ENCODE measurements at places on chromosomes 2 and 18. TPM values are rescaled to one million over a fixed set of nuclear protein-coding genes. Genes with fewer than 3 reads are reported as not detected.

DNA sequence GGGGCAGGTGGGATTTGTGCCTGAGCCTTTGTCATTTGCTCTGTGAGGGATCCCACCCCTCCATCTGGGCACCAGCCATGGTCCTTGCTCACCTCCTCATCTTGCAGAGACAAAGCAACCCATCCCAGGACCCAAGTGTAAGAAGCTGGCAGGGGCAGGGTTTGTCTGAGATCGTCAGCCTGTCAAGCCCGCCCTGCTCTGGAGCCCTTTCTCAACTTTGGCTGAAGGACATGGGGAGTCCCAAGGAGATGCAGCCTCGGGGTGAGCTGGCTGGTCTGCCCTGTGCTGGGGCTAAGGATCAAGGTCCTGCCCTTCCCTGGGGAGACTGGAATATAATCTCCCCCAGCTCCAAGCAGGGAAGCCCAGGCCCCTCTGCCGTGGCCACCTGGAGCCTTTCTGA lies 86.0 kb downstream of the CAPN13 start:
- DNase-seq: no peak

GRCh38 chr2:165122521-165122920 lies 81.3 kb downstream of the SCN3A start:
- DNase-seq: peak; percentile 25

GRCh38 chr2:207584952-207585351 lies 40.2 kb downstream of the METTL21A start:
- no peak for DNase-seq

DNA sequence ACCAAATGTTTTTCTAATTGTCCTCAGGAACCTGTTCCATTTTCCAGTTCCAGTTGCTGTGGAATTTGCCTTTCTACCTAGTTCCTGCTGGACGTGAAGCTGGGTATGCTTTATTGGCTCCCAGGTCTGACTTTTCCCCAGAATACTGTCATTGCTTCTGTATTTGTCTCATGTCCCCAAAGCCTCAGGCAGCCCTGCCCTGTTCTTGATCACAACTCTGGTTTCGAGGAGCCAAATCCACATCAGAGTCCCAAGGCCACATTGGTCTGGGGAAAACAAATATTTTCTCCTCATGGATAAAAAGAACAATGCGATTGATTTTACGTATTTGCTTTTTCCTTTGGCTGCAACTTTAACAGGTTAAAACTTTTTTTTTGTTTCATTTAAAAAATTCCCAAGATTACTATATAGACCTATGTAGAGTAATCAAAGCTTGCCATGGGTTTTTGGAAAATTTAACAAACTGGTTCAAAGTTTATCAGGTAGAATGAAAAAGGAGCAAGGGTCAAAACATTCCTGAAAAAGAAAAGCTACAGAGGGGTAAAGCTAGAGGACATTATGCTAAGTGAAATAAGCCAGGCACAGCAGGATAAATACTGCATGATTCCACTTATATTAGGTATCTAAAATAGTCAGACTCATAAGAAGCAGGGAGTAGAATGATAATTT lies 85.2 kb downstream of the MDH1 start:
- DNase-seq: no peak

GRCh38 chr2:146317959-146318358 lies 1526.9 kb upstream of the ACVR2A start:
- no peak for DNase-seq

Gene EFHD1
- 4.2 TPM for total RNA-seq

- peak; percentile 29 for DNase-seq
These were observed at the start of gene ANKRD53 for GRCh38 chr2:70978341-70979179. Gene ANKRD53, plus strand, starts transcription at chr2:70978630. Its CDS starts 16 bp downstream, at chr2:70978646.

GRCh38 chr2:169108099-169108884 lies 38.9 kb downstream of the DHRS9 start:
- DNase-seq: no peak

Gene MALL
- total RNA-seq: 1.5 TPM

GRCh38 chr2:108833219-108833618 lies 46.6 kb downstream of the CCDC138 start:
- DNase-seq: no peak

- no peak for DNase-seq
These were observed 2.8 kb downstream of the PHLPP1 start for GRCh38 chr18:62717925-62718800.

Gene GKN2
- total RNA-seq: not detected

Gene MC5R
- not detected for total RNA-seq

DNA sequence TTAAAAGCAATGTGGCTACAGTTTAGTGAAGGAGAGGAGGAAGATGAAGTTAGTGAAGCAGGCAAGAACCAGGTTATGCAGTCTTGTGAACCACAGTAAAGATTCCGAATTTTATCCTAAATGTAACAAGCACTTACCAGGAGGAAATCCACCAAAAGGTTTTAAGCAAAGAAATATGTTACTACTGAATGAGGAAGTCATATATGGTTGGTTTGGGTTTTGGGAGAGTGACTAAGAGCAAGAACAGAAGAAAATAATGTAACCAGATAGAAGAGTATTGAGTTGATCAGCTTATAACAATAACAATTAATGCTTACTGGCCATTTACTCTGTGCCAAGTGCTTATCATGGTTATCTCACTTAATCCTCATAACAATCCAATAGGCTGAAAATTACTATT lies 1.9 kb downstream of the USP37 start:
- no peak for DNase-seq

GRCh38 chr18:9861933-9862332 lies 23.8 kb upstream of the TXNDC2 start:
- DNase-seq: no peak

DNA sequence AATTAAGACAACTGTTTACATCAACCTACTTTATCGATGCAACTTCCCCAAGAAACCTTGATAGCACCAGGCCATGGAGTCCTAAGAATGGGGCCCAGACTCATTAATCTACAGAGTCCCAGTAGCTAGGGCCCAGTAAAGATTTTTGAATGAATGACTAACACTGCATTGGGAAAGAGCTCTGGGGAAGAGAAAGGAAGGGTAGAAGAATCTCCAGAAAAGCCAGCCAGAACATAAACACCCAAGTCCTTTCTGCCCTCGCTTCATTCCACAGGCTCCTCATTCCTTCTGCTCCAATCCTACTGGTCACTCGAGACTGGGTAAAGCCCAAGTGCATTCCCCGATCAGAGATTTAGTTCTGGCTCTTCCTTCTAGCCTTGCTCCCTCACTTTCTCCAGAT lies 44.3 kb downstream of the CYRIA start:
- no peak for DNase-seq

GRCh38 chr2:159065891-159066290 lies 97.5 kb downstream of the TANC1 start:
- no peak for DNase-seq

DNA sequence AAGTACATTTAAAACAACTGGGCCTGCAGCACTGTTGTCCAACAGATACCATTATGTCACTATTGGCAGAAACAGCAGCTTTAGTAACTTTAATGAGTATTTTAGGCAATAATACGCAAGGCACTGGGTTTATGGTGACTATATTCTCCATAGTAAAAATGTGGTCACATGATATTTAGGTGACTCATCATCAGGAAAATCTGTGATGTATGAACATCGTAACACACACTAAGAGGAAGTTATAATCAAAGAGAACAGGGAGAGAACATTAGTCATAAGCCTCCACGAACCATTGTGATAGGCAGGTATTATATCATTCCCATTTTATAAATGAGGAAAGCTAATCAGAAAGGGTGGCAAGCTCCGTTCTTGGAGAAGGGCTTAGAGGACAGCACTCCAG lies 36.9 kb downstream of the RAPH1 start:
- no peak for DNase-seq

DNA sequence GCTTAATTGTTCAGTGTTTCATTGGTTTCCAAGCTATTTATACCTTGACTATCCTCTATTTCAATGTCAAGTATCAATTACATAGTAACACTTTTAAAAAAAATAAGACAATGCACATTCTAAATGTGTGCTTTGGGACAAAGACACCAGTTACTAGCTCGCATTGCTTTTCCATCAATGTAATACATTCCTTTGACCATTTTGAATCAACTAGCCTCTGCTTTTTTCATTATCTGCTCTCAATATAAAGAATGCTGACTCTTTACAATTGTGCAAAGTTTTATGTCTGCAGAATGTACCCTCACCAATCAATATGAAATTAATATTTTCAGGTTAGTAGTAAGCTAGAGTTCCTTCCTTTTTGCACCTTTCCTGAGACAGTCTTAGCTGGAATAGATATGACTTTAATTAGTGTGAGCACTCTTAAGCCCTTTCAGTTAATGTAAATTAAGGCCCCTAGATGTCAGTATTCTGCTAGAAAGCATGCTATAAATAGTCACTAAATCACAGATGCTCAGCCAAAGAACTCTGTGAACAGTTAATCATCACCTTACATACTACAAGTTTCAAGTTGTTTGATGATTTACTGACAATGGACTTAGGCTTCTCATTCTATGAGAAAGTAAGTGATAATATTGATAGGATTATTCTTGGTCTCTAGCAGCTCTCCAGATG lies 413.6 kb downstream of the PTH2R start:
- DNase-seq: peak; percentile 17

DNA sequence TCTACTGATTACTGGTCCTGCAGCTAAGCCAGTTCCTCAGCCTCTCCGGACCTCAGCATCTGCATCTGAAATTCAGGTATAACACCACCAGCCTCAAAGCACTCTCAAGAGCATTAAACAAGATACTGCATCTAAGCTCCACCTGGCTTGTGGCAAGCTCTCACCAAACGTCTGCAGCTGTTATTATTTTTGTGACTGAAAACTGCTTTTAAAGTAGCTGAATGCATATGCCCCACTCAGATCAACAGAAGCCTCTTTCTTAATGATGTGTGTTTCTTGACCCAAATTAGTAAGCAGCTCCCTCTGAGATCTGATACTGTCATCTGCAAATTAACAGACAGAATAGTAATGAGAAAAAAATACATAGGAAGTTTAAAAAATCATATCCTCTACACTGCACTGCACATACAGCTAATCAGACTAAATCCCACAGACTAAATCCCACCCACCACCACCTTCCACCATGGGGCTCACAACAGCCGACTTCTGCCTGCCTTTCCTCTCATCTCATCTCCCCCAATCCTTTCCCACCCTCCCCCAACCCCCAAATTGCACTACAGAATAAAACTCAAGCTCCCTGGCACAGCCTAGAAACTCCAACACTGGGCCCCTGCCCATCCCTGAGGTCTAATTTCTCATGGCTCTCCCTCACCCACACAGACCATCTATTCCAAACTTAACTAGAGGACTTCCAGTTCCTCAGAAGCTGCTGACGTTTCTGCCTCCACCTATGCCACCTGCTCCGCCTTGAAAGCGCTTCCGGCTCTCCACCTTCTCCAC lies 52.9 kb downstream of the TMEM163 start:
- DNase-seq: no peak

Gene PTH2R
- total RNA-seq: not detected

Gene RNF152
- 0.07 TPM for total RNA-seq

Gene EPB41L3
- not detected for total RNA-seq

DNA sequence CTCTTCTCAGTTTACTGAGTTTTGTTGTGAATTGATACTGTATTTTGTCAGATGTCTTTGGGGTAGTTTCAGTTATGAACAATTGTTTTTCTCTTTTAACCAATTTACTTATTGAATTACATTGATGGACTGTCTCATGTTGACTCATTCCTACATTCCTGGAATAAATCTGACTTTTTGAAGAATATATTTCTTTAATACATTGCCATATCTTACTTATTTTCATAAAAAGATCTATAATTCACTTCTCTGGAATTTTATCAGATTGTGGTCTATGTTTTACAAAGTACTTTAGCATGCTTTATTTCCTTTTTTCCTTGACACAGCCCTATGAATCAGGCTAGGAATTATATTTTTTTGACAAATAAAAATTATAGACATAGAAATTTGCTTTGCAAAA lies 268.3 kb downstream of the PLCL1 start:
- DNase-seq: no peak

GRCh38 chr2:195586062-195586714 lies 70.8 kb upstream of the SLC39A10 start:
- no peak for DNase-seq

Gene TFPI
- total RNA-seq: 41.1 TPM

- DNase-seq: no peak
These were observed 6.7 kb downstream of the NPPC start for GRCh38 chr2:231919341-231920035.

GRCh38 chr2:111669928-111670695 lies 213.9 kb downstream of the ANAPC1 start:
- no peak for DNase-seq

Gene TACR1
- not detected for total RNA-seq

GRCh38 chr18:59041819-59042815 lies 97.6 kb upstream of the SEC11C start:
- peak; percentile 69 for DNase-seq

Gene OR6B2
- not detected for total RNA-seq

Measured in G401 (cell line).